ENCODE measurements at places on chromosomes 4 and X.

DNA sequence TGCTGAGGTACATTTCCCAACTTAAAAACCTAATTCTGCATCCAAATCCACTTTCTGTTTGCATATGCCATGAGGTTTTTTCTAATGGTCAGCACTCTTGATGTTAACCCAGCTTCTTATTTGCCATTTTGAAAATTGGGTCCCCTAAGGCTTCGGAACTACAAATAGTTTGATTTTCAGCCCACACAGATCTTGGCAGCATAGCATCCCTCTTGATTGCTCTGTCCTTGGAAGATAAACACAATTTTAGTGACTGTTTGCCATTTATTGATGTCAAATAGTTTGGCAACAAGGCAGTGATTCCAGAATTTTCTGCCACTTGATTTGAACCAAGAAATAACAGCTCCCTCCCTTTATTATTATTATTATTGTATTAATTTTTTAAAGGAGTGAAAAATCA, 696.9 kb downstream of the RAB28 start:
- no peak for DNase-seq

DNA sequence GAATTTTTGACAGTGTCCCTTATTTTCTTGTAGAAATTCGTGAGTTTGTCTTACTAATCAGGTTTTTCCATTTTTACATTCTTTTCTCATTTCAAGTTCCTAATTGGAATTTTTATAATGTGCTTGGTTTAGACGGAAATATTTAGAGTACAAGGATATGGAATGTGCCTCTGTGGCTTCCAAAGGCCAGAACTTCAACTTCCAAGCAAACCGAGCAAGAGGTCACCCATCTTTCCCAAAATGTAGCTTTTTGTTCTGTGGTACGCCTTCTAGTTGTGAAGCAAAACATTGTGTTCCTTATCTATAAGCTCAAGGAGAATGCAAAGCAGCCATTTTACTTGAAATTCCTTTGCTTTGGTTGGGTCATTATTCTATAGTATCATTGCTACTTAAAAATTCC, 212.8 kb upstream of the PACRGL start:
- DNase-seq: no peak

DNA sequence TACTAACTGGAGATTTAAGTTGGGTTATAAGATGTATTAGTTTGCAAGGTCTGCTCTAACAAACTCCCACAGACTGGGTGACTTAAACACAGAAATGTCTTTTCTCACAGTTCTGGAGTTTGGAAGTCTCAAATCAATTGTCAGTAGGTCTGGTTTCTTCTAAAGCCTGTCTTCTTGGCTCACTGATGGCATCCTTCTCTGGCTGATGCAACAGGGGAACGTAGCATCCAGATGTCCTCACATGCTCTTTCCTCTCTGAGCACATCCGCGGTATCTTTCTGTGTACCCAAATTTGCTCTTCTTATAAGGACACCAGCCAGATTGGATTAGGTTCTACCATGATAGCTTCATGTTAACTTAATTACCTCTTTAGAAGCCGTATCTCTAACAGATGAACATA, 63.2 kb upstream of the BMP3 start:
- no peak for DNase-seq

GRCh38 chrX:20252381-20253231, 14.1 kb downstream of the RPS6KA3 start:
- peak; percentile 19 for DNase-seq

DNA sequence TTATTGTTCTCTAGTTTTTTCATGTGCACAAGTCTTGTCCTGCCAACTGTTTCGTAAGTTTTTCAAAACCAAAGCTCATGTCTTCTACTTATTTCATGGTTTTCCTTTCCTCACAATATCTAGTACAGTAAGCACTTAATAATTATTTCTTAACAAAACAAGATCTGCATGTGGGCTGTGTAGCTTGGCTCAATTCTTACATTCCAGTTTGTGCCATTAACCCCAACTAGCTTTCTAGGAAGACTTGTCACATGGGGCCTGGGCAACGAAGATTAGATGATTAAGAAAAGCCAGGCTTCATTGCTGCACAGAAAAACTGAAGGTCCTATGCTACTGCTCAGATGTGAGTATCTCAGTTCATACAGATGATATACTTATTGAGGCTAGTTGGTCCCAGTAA, 155.3 kb upstream of the TEX13A start:
- no peak for DNase-seq

DNA sequence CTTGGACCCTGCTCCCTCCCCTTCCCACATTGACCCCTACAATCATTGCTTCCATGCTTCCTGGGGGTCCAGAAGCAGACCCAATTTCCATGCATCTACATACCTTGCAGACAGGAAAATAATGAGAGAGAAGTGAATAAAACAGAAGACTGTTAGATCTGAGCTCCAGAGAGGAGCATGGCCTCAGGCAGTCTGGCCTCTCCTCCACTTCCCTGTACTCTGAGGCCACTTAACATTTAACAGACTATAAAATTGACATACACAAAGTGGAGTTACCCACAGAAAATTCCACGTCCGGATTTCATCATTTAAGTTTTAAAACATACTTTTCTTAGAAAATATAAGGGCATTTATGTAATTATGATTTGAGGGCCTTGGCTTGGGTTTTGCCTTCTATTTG, 2.1 kb upstream of the PRSS12 start:
- DNase-seq: no peak

All from GM13977 (cell line).